A549 treated with DMSO at 1 μM for 4 hours (cell line): ENCODE measurements at places on chromosomes 3 and 15. TPM values are rescaled to one million over a fixed set of nuclear protein-coding genes. Genes with fewer than 3 reads are reported as not detected.

Gene LSAMP
- 0.04 to 0.30 TPM (median 0.10 TPM) in 5 replicates for total RNA-seq

Gene ZBED2
- total RNA-seq, result 0.18 to 0.45 TPM (median 0.39 TPM) in 5 replicates

Gene OSTN
- not detected in 5 replicates for total RNA-seq

Gene SPTSSB
- total RNA-seq, result not detected in 5 replicates

Gene BCL2A1
- 16.7 to 27.1 TPM (median 19.4 TPM) in 5 replicates for total RNA-seq

Gene MAP6D1
- 3.6 to 6.0 TPM (median 5.9 TPM) in 5 replicates for total RNA-seq

Gene CYP11A1
- total RNA-seq, result not detected in 5 replicates

Gene COL8A1
- not detected in 5 replicates for total RNA-seq

Gene MAP1A
- total RNA-seq, result 0.75 to 0.99 TPM (median 0.84 TPM) in 5 replicates

Gene STX19
- not detected in 5 replicates for total RNA-seq

Gene MCTP2
- total RNA-seq, result not detected in 5 replicates

Gene EPHB3
- total RNA-seq, result 0.30 to 0.95 TPM (median 0.37 TPM) in 5 replicates

Gene SPINK8
- not detected in 5 replicates for total RNA-seq

Gene SLC28A1
- 0.08 TPM in 1 of 5 replicates, not detected in the others for total RNA-seq

Gene ACY1
- 23.8 to 27.0 TPM (median 25.0 TPM) in 5 replicates for total RNA-seq

Gene ANKRD34C
- total RNA-seq, result not detected in 5 replicates

Gene IGSF10
- total RNA-seq, result 0.53 to 0.81 TPM (median 0.76 TPM) in 5 replicates

Gene SGO1
- total RNA-seq, result 14.9 to 18.5 TPM (median 17.6 TPM) in 5 replicates

Gene GOLGA8K
- 0.38 to 1.2 TPM (median 0.90 TPM) in 5 replicates for total RNA-seq

Gene FAM3D
- total RNA-seq, result not detected in 5 replicates

Gene ISG20
- total RNA-seq, result 38.7 to 47.1 TPM (median 41.0 TPM) in 5 replicates

Gene ZBTB47
- total RNA-seq, result 6.0 to 7.4 TPM (median 6.5 TPM) in 5 replicates

Gene KY
- total RNA-seq, result 0.07 to 0.14 TPM (median 0.09 TPM) in 3 of 5 replicates, not detected in the others

Gene STAC
- total RNA-seq, result 1.8 to 3.1 TPM (median 2.8 TPM) in 5 replicates

Gene PEX11A
- total RNA-seq, result 5.9 to 7.3 TPM (median 6.6 TPM) in 5 replicates

Gene PLA2G4D
- total RNA-seq, result not detected in 5 replicates

Gene FAM162A
- total RNA-seq, result 31.7 to 35.9 TPM (median 35.5 TPM) in 5 replicates

Gene GLCE
- 19.7 to 29.1 TPM (median 24.8 TPM) in 5 replicates for total RNA-seq

Gene CLEC3B
- total RNA-seq, result 0.10 TPM in 1 of 5 replicates, not detected in the others
